Activated T-cell treated with anti-CD3 and anti-CD28 coated beads, Interleukin-2, amount 50 U/mL, for 48 hours (primary cell): ENCODE measurements at places on chromosomes 11 and 22.

GRCh38 chr11:9528573-9529333, 44.7 kb upstream of the WEE1 start:
- no peak for DNase-seq

- no peak for DNase-seq
Observed at GRCh38 chr11:109192864-109193263, 229.1 kb upstream of the C11orf87 start.

DNA sequence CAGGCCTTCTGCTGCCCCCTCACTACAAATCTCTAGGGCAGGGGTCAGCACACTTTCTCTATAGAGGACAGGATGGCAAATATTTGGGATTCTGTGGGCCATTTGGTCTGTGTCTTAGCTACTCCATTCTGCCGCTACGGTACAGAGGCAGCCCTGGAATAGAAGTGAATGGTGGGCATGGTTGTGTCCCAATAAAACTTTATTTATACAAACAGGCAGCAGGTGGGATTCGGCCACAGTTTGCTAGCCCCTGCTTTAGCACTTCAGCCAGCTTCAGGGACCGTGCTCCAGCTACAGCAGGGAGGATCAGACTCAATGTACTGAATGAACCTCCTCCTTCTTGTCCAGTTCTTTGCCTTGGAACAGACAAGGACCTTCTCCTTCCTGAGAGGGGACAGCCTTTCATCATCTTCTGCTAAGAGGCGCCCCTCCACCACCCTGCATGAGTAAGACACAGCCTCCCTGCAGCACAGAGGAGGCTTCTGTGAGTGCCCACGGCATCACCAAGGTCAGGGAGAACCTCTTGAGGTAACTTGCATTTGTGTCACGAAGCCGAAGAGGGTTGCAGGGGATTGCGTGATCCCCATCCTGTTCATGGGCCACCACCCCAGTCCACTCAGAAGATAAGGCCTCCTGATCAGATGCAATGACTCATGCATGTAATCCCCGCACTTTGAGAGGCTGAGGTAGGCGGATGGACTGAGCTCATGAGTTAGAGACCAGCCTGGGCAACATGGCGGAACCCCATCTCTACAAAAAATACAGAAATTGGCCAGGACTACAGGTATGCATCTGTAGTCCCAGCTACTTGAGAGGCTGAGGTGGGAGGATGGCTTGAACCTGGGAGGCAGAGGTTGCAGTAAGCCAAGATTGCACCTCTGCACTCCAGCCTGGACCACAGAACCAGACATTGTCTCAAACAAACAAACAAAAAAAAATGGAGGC, 4.6 kb downstream of the C11orf24 start:
- DNase-seq: no peak

GRCh38 chr11:73290536-73290935, 17.5 kb upstream of the ARHGEF17 start:
- DNase-seq: no peak

GRCh38 chr22:23115825-23116494, 25.8 kb downstream of the RSPH14 start:
- DNase-seq: no peak

- DNase-seq: no peak
Observed at GRCh38 chr11:112620621-112621394, 340.4 kb upstream of the NCAM1 start.

- DNase-seq: no peak
Observed at GRCh38 chr22:49701380-49702067, 126.1 kb downstream of the BRD1 start.

DNA sequence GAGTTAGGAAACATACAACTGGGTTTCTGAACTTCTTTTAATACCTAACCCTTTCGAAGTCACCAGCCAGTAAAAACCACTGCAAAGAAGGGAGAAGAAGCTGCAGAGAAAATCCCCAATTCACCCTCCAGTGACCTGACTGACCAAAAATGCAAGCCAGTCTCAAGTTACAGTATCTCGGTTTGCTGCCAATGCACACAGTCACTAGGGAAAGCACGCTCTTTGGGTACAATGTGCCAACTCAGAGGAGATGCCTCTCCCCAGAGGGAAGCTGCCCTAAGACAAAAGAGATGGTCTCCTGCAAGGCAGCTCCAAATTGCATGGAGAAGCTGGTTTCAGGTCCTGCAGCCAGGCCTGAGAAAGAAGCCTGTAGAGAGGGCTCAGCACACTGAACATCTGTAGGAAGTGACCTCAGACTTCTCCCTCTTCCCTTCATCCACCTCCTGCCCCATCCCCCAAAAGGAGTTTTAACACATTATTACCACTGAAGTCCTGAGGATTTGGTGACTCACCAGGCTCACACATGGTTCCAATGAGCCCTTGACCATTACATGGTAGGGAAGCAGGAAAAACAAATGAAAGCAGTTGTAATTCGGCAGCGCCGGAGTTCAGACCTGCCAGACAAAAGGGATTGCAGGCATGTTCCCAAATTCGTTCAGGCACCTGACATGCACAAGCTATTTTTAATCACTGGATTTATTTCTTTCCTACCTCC, 90.1 kb downstream of the ETS1 start:
- DNase-seq: peak; percentile 54

DNA sequence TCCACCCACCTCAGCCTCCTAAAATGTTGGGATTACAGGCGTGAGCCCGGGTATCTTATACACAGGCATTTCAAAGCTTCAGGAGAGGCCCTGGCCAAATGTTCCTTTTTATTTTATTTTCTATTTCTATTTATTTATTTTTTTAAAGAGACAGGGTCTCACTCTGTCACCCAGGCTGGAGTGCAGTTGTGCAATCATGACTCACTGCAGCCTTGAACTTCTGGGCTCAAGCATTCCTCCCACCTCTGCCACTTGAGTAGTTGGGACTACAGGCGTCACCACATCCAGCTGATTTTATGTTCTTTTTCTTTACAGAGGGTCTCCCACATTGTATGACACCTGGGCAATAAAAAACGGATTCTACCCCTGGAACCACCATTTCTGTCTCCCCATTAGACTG, 71.2 kb downstream of the FBXO7 start:
- no peak for DNase-seq

DNA sequence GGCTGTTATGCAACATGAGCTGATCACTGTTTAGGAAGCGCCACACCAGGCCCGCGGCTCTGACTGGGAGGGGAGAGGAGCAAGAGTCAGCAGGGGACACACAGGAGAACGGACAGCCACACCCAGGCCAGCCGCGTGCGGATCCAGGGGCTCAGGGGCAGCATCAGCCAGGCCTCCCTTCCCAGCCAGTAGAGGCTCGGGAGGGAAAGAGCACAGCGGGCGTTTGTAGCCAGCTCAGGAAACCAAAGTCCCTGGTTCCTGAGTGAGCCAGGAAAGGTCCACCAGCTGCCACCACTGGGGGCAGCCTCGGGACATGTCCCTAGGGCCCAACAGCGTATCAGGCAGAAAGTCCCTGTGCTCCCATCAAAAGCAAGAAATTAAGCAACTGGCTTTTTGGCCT, 71.8 kb upstream of the PITPNB start:
- DNase-seq: no peak

- DNase-seq: no peak
Observed at GRCh38 chr11:75150879-75151278, at the start of gene SLCO2B1. Gene SLCO2B1 (plus strand): TSS chr11:75151107. CDS start chr11:75151382, 275 bp downstream.

DNA sequence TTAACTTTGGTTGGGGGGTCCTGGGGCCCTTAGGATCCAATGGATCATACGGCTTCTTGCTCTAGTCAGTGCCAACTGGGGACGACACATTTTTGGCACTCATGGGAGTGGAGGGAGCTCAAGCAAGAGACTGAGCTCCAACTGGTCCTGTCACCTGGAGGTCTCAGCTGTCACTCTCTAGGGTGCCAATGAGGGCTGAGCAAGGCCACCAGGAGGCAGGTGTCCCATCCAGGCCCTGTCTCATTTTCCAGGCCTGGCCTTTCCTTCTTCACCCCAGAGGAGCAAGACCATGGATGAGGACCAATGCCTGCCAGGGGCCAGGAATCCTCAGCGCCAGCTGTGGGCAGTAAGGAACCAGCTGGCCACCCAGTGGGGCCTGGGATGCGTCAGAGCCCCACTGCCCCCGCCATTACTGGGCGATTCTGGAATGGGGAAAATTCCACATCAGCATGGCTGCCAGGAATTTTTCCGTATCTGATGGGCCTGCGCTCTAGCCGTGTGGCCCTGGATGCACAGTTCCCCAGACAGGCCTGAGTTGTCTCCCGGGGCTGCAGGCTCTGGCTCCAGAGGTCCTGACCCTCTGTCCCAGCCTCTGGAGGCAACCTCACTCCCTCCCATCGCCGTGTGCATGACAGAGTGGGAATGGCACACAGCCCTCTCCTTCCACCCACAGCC, 669 bp upstream of the GAL3ST1 start:
- no peak for DNase-seq

GRCh38 chr11:14288189-14288935, 70.6 kb downstream of the RRAS2 start:
- no peak for DNase-seq

- no peak for DNase-seq
Observed at GRCh38 chr22:42280140-42280539, 9.7 kb upstream of the TCF20 start.

DNA sequence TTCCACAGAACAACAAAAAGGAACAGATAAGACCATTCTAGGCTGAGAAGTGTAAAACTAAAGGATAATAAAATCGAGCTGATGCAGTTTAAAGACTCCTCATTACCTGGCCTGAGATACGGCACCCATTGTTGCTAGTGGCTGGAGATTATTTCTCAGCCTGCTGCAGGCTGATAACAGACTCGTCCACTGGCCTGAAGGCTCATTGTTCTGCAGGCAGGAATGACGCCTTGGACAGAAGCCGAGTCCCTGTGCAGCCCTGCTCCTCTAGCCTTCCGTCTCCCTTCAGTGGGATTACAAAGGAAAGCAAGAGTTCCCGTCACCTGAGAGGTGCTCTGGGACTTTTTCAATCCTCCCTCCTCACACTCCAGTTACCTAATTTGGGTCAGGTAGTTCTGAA, 1065.3 kb downstream of the OPCML start:
- no peak for DNase-seq

DNA sequence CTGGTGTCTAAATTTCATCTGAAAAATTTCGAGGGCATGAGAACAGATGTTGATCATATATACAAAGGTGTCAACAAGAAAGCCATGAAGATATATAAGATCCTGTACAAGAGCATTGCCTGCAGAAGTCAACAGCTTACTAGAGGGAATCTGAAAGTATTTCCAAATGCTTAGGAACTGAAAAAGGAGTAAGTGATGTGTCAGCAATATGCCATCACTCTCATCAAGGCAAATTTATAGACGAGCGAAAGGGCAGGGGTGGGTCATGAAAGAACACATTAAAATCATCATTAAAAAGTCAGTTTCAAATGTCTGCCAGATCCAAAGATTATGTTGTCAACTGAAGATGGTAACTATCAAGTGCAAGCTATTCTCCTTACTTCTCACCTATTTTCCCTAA, 1299.0 kb downstream of the LRRC4C start:
- no peak for DNase-seq

- DNase-seq: no peak
Observed at GRCh38 chr11:95547186-95547585, 242.4 kb downstream of the FAM76B start.
